ENCODE measurements at places on chromosomes 16 and 17. TPM values are rescaled to one million over a fixed set of nuclear protein-coding genes. Genes with fewer than 3 reads are reported as not detected.

Gene TPPP3
- 3.8 TPM for total RNA-seq

Gene SLC22A31
- total RNA-seq = 0.17 TPM

Gene TVP23A
- 0.26 TPM for total RNA-seq

- no peak for DNase-seq
- H3K4me1 ChIP-seq = no peaks in the 10 kb centered on the region
- H3K27ac ChIP-seq = no peak overlapping the region
- no peak overlapping the region for H3K4me3 ChIP-seq
- no peaks in the 10 kb centered on the region for H3K36me3 ChIP-seq
These were observed 11.2 kb downstream of the PPY start for GRCh38 chr17:43931062-43931571.

GRCh38 chr17:17752821-17753321 lies 71.6 kb downstream of the RAI1 start:
- no peak for DNase-seq
- no peaks in the 10 kb centered on the region for H3K27me3 ChIP-seq
- no peaks in the 10 kb centered on the region for H3K36me3 ChIP-seq
- peak overlapping the region; percentile 89 for H3K27ac ChIP-seq

DNA sequence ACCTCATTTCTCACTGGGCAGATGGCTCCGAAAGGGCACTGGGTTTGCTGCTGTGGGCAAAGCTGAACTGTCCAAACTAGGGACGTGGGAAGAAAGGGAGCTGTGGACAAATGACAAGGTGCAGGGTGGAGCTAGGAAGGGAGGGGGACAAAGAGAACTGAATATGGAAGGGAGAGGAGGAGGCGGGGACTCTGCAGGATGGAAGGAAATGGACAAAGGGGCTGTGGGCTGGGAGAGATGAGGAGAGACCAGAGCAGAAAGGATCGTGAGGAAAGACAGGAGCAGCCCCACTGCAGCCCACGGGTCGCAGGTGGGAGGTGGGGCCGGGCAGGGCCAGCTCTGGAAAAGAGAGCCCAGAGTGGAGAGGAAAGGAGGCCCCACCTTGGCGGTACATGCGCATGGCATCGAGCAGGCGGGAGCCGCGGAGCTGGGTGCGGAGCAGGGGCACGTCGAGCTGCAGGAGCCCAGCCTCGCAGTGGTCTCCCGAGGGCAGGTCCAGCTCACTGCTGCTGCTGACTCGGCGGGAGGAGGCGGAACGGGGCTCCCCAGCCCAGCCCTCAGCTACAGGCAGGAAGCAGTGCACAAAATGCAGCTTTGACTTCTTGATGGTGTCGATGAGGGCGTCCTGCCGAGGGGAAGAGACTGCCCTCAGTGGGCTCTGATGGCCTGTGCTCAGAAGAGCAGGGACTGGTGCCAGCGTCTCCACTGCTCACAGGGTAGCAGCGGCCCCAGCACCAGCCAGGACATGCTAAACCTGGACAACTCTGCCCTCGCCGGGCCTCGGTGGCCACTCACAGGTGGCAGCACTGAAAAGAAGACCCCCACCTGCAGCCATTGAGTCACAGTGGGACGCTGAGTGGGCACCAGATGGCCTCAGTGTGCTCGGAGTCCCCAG lies 66.8 kb downstream of the PIPOX start:
- H3K4me3 ChIP-seq = no peak overlapping the region
- H3K27me3 ChIP-seq = no peaks in the 10 kb centered on the region
- H3K27ac ChIP-seq = no peak overlapping the region
- peaks cover 20% of the 10 kb centered on the region for H3K36me3 ChIP-seq
- DNase-seq = no peak

- no peak overlapping the region for H3K4me3 ChIP-seq
- no peaks in the 10 kb centered on the region for H3K4me1 ChIP-seq
- DNase-seq = peak; percentile 56
- H3K36me3 ChIP-seq = peaks cover 3% of the 10 kb centered on the region
- no peaks in the 10 kb centered on the region for H3K27me3 ChIP-seq
- no peak overlapping the region for H3K27ac ChIP-seq
These were observed 67.9 kb downstream of the TRIM37 start for GRCh38 chr17:59038734-59039133.

- H3K4me1 ChIP-seq = peaks cover 5% of the 10 kb centered on the region
- H3K27ac ChIP-seq = no peak overlapping the region
- no peaks in the 10 kb centered on the region for H3K27me3 ChIP-seq
- H3K36me3 ChIP-seq = peaks cover 2% of the 10 kb centered on the region
- no peak overlapping the region for H3K4me3 ChIP-seq
- DNase-seq = peak; percentile 36
These were observed 5.5 kb downstream of the CBFB start for GRCh38 chr16:67034487-67034886.

DNA sequence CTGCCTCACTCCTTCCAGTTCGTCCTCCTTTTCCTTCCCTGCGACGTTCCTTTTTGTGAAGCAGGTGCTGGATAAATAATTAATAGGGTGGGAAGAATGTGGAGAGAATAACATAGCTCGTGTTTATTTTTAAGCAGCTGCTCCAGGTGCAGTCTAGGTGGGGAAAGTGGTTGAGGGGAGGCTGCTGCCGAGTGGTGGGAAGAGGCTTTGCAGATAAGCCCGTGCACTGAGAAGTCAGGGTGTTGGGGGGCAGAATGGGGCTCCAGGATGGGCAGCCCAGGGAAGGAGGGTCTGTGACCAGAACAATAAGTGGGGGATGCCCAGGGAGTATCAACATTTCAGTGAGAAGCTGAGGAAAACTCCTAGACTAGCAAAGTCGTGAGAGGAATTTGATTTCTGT lies 300.5 kb downstream of the CPPED1 start:
- H3K27me3 ChIP-seq = no peaks in the 10 kb centered on the region
- H3K4me3 ChIP-seq = no peak overlapping the region
- H3K27ac ChIP-seq = no peak overlapping the region
